Ureter (tissue), 1 donor: ENCODE measurements at places on chromosomes 1 and 21.

- no peak for DNase-seq
These were observed 90.6 kb downstream of the ST3GAL3 start for GRCh38 chr1:43797891-43798290.

DNA sequence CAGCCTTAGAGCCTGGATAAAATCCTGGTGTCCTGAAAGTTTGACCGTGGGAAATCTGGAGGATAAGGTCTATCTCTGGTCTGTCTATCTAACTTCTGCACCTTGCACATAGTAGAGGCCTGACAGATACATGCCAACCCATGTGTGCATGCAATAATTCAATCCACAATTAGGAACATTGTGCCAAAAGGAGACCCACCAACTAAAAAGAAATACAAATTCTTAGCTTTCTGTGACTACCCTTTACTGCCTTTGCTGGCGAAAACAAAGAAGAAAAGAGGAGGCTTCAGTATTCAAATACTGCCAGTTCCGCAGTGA lies 381 bp upstream of the KLHL20 start:
- DNase-seq, result no peak

- no peak for DNase-seq
These were observed 104.8 kb downstream of the SLC45A1 start for GRCh38 chr1:8422510-8423268.

DNA sequence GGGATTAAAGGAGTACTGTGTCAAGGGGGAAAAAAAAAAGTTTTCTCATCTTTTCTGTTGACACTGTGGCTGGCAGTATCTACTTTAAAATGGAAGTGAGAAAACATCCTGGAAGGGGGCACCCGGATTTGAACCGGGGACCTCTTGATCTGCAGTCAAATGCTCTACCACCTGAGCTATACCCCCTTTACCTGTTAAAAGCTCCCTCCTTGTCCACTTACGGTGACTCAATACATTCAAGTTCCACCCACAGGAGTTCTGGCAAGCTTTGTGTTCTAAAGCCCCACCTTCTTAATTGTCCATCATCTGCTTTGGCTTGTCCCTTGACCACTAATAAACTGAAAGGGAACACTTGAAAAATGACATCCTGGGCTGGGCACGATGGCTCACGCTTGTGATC lies 68.2 kb downstream of the FNBP1L start:
- DNase-seq, result no peak

- DNase-seq, result no peak
These were observed at the start of gene KPRP for GRCh38 chr1:152757747-152758146. Gene KPRP, plus strand, starts transcription at chr1:152758025. Its CDS starts 1,564 bp downstream, at chr1:152759589.

DNA sequence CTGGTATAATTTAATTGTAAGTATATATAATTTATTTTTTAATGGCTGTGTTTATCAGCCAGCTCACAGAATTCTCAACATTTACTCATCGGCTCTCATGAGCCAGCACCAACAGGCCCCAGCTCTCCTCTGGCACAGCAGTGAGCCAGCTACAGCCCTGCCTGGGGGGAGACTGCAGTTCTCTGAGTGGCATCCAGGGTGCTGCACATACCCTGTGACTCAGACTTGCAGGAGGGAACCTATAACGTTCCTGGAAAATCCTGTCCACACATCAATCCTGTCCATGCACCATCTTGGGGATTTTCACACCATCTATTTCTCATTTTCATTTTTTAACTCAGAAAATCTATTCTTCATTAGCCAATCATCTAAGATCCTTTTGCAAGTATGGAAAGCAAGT lies 36.5 kb downstream of the FHAD1 start:
- peak; percentile 65 for DNase-seq

DNA sequence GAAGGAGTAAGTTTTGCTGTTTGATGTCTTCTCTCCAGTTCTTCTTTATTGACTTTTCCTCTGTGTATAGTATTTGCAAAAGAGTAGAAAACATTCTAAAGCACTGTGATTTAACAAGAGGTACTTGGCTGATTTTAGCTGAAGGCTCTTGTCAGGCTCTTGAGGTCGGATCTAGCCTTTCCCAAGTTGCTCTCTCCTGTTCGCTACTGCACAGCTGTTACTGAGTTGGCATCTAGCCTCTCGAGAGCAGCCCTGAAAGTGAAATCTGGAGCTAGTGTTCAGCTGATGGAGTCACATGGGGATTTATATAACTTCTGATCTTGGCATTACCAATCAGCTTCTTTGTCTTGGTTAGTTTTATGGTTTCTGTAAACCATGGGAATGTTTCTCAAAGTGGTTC lies 193.1 kb downstream of the RYR2 start:
- DNase-seq, result no peak

DNA sequence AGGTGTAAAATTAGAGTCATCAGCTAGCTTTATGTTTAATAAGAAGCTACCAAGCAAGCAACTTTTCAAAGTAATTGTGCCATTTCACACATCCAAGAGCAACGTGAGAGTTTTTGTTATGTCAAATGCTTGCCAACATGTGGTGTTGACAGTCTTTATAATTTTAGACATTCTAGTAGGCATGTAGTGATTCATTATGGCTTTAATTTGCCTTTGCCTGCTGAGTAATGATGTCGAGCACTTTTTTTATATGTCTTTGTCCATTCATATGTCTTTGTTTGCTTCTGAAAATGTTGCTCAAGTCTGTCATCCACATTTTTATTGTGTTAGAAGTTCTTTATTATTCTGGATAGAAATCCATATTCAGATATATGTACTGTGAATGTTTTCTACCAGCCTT lies 21.4 kb upstream of the CHIT1 start:
- DNase-seq, result no peak

GRCh38 chr1:246445503-246445902 lies 61.6 kb downstream of the SMYD3 start:
- no peak for DNase-seq

DNA sequence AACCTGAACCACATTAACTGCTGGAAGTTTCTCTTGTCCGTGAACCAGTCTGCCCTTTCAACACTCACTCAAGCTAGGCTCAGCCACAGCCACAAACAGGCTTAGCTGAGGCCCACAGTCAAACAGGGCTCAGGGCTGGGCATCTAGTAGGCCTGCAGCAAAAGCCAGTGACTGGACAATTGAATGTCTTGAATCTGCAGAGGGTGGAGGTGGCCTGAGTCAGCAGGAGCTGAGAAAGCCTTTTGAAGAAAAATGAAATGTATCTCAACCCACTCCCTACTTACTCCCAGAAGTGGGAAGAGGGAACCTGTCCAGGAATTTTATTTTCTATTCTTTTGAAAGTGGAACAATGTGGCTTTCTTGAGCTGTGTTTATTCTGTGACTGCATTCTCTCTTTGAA lies 95.4 kb downstream of the PTPRU start:
- no peak for DNase-seq

DNA sequence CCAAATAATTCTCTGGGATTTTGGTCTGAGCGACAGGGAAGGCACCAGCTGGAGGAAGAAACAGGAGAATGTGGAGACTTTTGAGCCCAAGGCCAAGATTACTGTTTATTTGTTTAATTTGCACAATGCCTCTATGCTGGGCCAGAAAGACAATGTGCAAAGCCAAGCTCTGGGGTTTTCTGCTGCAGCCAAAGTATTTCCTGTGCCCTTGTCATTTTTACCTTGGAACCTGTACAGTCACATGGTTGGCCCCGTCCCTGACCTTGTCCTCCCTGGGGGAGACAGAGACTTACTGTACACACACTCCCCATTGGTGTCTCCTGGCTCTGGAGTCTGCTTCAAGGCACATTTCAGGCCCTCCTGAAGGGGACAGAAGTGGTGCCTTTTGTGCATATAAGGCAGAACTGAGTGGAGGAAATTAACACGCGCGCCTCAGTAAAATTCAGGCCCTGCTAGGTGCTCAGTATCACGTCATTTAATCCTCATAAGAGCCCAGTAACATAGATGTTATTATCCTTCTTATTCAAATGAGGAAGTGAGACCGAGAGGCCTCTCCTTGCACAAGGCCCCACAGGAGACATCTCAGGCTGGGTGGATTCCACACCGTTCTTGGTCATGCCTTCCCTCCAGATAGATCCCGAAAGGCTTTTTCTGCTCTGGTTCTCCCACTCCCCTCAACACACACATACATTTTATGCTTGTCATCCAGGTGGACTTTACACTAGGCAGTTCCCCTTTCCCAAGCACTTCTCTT lies 21.1 kb downstream of the C1orf115 start:
- DNase-seq, result no peak

DNA sequence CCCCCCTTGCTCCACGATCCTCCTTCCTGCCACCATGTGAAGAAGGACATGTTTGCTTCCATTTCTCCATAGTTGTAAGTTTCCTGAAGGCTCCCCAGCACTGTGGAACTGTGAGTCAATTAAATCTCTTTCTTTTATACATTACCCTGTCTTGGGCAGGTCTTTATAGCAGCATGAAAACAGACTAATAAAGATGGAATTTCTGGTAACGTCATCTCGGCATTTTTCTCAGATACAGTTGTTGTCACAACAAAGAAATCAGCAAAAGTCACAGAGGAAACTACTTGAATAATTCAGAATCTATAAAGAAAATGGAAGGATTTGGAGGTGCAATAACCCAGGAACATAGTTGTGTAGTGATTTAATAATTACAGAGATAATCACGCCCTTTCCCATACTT lies 4.4 kb downstream of the APCS start:
- no peak for DNase-seq

- DNase-seq, result no peak
These were observed 220.9 kb upstream of the JUN start for GRCh38 chr1:59004755-59005154.

DNA sequence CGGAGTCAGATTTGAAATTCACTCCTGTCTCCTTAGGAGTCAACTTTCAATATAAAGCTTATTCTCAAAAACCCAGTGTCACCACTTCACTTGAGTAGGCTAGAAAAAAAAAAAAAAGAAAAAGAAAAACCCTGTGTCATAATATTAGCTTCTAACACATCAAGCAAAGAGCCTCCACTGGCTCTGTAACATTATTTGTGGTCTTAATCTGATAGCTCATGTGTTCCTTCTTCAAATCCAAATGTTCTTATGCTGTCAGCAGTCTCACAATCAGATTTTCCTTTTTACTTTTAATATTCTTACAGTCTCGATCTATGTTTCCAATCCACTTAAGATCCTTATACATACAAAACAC lies 26.1 kb upstream of the PSMG1 start:
- no peak for DNase-seq

GRCh38 chr1:244779410-244779809 lies 56.0 kb upstream of the COX20 start:
- DNase-seq, result no peak

GRCh38 chr1:19372136-19372514 lies 60.0 kb downstream of the SLC66A1 start:
- DNase-seq, result no peak

GRCh38 chr1:176382163-176382562 lies 80.8 kb upstream of the PAPPA2 start:
- DNase-seq, result no peak

DNA sequence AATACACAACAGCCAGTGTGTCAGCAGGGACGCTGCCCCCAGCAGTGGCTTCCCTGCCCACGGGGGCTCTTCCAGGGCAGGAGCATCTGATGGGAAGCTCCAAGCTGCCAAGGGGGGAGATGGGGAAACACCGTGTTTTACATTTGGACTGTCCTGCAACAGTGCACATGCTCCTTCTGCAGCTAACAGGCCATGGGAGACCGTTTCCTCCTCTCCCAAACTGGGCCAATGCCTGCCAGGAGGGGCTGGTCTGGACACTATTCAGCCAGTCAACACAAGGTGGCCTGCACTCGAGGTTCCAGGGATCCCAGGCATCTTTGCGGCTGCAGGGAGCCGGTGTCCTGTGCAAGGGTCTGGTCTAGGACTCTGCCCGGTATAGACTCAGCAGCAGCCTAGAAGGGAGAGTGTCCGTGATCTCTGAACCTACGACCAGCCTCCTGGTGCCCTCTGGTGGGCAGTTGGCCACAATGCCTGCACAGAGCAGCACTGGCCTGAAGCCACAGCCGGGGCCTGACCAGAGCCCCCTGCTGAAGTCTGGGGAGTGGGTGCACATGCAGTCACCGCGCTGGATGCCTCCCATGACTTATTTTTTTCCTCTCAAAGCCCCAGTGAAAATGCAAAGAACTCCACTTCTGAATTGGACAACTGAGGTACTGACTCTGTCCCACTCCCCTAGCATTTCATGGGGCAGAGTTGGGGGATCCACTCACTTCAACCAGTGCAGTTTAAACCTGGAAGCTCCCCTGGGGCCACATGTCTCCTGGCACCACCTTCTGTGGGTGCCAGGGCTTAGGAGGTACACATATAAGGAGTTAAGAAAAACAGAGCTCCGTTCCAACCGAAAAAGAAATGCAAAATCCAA lies 33.3 kb downstream of the RCC2 start:
- peak; percentile 67 for DNase-seq

- DNase-seq, result peak; percentile 68
These were observed 2.2 kb downstream of the SLC19A2 start for GRCh38 chr1:169483500-169483966.

- DNase-seq, result no peak
These were observed 77.9 kb upstream of the ZBTB18 start for GRCh38 chr1:243973169-243973568.

GRCh38 chr1:42676534-42677087 lies 5.6 kb upstream of the YBX1 start:
- DNase-seq, result no peak

- DNase-seq, result no peak
These were observed 82.0 kb downstream of the LRRC53 start for GRCh38 chr1:74430342-74430934.

DNA sequence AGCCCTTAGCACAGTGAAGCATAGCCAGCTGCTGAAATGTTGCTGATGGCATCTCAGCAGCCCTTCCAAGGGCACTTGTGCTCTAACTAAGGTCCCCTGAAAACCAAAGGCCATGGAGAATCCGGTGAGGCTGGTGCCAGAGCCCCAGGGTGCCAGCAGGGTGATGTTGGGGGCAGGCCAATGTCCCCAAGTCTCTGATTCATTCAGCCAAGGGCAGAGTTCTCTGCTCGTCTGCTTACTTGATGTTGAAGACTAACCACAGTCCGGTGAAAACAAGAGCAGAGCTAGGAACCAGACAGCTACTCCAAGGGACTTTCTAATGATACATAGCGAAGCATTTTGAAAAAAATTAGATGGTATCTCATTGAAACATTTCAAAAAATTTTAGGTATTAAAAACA lies 149.8 kb downstream of the ZZZ3 start:
- DNase-seq, result no peak

GRCh38 chr1:43270421-43271095 lies 775 bp downstream of the TMEM125 start:
- DNase-seq, result peak; percentile 85

GRCh38 chr1:218350801-218351266 lies 5.7 kb downstream of the TGFB2 start:
- no peak for DNase-seq
